Fibroblast of skin of back (primary cell): ENCODE measurements at places on chromosomes 6 and 20.
A peak's percentile ranks its signal among the peaks of the same experiment; 100 is the strongest.

DNA sequence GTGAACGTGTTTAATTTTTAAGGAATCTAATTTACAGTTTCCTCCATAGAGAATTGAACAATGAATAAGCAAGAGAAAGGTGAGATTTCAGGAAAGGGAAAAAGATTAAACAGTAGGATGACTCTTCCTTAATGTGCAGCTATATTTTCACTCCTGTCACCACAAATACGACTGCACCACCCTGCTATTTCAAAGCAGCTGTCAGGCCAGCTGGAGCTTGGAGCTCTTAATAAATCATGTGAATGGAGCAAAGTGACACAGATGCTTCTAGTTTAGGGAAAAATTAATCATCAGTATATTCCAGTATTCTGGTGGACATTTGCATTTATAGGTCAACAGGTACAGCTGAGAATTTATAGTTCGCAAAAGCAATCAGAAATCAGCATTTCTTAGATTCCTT lies 56.5 kb upstream of the PKIB start:
- DNase-seq, result no peak

DNA sequence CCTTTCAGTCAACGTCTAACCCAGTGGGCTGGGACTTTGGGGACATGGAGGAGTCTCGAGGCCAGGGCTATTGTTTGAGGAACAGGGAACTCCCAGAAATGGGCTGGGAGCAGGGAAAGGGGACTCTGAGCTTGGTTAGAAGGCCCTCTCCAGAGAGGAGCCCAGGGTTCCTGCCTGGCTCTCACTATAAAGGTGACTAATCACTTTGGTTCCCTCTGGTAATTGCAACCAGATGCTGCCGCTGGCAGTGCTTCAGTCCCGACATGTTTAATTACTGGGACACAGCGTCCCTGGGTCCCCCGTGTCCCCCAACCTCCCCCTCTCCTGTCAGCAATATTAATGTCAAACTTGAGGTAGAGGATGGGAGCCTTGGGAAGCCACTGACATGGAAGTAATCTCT lies 5.0 kb upstream of the GDF5 start:
- peak; percentile 93 for DNase-seq

GRCh38 chr20:48877304-48877703 lies 44.2 kb upstream of the ARFGEF2 start:
- no peak for DNase-seq

- DNase-seq, result peak; percentile 48
Observed at GRCh38 chr20:14838663-14839628, 501.5 kb upstream of the FLRT3 start.

DNA sequence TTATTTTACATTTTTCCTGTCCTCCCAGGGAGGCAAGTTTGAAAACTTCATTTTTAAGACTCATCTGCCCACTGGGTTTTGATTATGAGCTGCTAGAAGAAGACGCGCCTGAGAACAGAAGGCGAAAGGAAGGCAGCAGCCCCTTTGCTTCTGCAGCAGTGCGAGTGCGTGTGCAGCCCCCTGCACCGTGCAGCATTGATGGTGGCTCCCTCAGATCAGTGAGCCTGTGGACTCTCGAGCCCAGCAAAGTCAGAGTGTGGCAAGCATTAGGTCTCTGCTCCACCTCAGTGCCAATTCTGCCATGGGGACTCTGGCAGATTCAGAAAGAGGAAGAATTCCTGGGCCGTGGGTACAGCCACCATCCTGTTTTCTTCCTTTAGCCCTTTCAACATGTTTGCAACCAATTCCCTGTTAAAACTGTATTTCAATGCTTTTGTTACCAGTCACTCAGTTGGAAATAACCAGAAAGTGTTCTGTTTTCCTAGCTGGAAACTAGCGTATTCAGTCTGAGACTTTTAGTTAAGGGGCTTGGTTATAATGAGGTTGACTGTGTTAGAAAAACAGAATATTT lies 134.8 kb upstream of the OGFRL1 start:
- DNase-seq, result no peak

GRCh38 chr6:47094241-47094925 lies 52.3 kb upstream of the ADGRF1 start:
- DNase-seq, result no peak

GRCh38 chr20:60132827-60133670 lies 174.8 kb downstream of the CDH26 start:
- no peak for DNase-seq

- peak; percentile 42 for DNase-seq
Observed at GRCh38 chr20:44089987-44090674, 96.9 kb downstream of the JPH2 start.

DNA sequence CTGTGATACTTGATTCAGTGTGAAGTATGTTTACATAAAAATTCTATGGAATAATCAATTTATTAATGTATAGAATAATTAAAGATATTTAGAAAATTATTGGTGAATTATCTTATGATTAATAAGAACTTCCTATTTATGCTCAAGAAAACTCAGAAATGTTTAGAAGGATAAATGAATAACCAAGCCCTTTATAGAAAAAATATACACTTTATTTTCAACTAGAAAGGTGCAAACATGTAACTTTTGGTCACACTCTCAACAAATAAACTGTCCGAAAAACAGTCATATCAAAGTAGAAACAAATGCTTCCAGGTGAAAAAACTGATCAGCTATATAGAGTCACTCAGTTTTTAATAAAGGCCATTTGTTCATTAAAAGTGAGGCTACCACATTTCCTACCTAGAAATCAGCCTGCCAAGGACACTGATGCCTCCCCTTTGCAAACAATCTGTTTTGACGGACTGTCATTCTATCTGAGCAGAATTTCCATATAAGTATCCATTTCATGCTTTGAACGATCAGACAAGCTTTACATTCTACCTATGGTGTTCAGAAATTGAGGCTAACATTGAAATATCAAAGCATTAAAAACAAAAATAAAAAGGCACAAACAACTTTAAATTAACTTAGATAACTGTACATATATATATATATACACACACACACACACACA lies 3.0 kb downstream of the CCN2 start:
- peak; percentile 73 for DNase-seq

DNA sequence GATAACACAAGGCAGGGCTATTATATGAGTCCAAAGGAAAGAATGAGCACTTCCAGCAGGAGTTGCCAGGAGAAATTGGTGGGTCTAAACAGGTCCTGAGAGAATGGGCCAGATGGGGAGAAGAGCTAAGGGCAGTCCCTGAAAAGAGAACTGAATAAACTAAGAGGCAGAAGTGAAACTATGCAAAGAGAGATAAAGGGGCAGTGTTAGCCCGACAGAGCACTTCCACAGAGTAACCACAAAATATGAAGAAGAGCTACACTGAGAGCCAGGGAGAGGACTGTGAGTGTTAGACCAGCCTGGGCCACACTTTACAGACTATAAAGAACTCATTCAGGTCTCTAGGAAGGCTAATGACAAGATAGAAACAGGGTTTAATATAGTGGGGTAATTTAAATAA lies 43.8 kb downstream of the RALGAPA2 start:
- peak; percentile 7 for DNase-seq

DNA sequence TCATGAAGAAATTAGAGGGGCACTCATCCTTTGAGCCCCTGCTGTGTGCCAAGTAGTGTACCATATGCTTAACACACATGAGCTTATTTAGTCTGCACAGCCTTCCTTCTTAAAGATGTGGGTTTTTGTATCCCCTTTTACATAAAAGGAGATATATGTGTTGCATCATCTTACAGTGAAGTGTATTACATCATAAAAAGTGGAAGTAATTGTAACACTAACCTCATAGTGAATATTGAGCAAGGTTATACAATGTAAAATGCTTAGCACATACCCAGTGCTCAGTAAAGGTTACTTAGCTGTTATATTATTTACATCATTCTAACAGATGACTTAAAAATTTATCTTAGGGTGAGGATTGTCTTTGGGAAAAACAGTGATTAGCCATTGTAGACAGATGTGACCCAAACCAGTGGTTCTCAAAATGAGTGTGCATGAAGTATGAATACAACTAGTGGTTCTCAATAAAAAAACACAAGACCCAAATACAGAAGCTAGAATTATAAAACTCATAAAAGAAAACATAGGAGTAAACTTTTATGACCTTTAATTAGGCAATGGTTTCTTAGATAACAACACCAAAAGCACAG lies 3.8 kb upstream of the PIGU start:
- no peak for DNase-seq

DNA sequence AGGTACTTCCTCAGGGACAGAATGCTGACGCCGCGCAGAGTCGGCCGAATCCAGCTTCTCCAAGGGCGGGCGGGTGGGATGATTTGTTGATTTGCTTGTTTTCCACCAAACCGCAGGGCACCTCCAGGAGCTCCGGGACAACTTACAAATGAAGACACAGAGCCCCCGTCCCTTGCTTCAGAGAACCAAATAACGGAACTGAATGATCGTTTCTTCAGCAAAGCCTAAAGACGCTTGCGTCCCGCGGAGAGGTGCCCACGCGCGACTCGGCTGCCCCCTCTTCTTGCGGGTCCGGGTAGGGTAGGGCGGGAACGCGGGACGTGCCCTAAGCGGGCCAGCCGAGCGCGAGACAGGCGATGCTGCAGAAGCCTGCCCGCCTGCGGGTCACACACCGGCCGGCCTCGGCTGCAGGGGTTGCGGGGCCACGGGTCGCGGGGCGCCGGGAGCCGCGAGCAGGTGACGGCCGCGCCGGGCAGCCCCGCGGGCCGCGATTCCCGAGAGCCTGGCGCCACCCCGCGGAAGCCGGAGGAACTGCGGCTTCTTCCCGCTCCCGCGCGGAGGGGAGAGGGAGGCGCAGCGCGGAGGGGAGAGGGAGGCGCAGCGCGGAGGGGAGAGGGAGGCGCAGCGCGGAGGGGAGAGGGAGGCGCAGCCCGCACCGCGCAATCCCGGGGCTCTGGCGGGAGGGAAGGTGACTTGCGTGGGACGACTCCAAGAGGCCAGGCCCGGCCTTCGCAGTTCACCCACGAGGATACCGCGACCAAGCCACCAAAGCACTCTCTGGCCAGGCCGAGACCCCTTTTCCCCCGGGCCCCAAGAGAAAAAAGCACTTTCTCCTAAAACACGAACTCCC lies 7.7 kb upstream of the FOXF2 start:
- peak; percentile 22 for DNase-seq

GRCh38 chr6:136535017-136535765 lies 15.0 kb downstream of the MAP7 start:
- DNase-seq, result no peak

GRCh38 chr6:170383466-170384035 lies 77.0 kb downstream of the FAM120B start:
- no peak for DNase-seq

- DNase-seq, result no peak
Observed at GRCh38 chr20:64206614-64207013, 42.4 kb downstream of the MYT1 start.

- no peak for DNase-seq
Observed at GRCh38 chr6:28368522-28368921, 18.8 kb downstream of the ZKSCAN3 start.

GRCh38 chr20:24808616-24809015 lies 140.5 kb upstream of the CST7 start:
- no peak for DNase-seq

DNA sequence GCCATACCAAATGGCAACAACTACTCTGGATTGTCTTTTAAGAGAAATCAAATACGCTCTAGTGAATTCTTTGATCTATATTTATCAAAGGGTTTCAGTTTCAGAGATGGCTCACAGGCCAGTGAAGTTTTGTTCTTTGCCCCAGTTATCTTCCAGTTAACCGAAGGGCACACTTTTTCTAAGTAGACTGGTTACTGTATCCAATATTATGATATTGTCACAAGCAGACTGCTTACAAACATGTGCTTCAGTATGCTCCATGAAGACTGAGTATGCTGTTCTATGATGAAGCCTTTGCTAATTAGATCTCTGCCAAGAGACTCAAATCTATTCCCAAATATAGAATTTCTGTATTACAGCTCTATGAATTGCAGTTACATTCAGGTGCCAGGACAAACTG lies 181.1 kb downstream of the REV3L start:
- no peak for DNase-seq

DNA sequence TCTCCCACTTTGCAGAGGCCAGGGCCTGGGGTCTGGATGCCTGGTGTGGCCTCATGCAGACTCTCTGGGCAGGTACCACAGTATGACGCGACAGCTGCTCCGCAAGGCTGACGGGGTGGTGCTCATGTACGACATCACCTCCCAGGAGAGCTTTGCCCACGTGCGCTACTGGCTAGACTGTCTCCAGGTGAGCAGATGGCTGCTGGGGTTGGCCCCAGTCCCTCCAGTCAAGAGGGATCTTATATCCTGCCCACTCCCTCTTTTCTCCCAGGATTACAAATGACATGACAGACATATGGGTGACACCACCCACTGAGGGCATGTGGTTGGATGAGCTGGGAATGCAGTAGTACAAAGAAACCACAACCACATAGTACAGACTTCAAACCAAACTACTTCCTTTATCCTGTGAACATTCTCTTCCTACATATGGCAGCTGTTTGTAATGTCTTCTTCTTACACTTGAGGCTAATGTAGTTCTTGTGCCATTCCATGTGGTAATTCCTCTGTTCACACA lies 29.9 kb downstream of the RAB44 start:
- peak; percentile 71 for DNase-seq

DNA sequence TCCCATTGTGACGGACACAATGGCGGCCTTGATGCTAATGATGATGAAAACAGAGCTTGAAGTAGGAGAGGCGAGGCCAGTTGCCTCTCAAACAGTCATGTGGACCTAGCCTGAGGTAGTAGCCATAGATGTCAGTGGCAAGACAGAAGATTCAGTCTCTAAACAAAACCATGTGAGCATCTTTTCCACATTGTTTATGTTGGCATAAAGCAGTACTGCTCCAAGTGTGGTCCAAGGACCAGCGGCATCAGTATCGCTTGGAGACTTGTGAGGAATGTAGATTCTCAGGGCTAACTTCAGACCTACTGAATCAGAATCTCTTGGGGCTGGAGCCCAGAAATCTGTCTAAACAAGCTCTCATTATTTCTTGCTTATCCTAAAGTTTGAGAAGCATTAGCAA lies 312.8 kb upstream of the JAG1 start:
- DNase-seq, result peak; percentile 97

DNA sequence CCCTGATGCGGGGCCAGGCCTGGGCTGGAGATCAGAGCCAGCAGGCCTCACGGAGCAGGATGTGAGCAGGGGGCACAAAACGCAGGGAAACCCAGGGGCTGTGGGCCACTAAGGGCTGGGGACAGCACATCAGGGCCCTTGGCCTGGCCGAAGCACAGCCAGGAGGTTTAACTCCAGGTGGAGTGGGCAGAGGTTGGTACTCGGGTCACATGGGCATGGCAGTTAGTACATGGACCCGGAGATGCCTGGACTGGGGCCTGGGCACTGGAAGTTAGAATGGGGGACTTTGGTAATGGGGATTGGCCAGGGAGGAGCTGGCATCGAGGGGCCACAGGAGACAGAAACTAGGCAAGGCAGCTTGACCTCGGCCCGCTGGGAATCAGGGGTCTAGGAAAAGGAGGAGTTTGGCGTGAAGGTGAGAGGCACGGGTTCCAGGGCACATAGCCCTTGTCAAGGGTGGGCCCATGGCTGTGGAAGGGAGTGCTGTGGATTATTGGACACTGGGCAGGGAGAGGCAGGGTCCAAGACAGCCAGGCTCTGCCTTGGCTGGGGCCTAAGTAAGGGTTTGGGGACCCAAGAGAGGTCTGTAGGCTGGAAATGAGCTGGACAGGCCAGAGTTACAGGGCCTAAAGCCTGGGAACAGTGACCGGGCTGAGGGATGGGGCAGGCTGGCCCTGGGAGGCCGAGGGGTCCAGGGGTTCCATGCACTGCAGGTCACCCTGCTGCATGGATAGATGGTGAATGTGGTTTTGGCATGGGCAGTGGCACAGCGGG lies 41.6 kb upstream of the CD93 start:
- no peak for DNase-seq
